LHCN-M2 (cell line): ENCODE measurements at places on chromosomes 6 and 20. TPM values are rescaled to one million over a fixed set of nuclear protein-coding genes. Genes with fewer than 3 reads are reported as not detected.

The IPCEF1 gene
- total RNA-seq, result not detected in 2 replicates

The MROH8 gene
- total RNA-seq, result 0.83 and 4.0 TPM in 2 replicates

The TDP2 gene
- total RNA-seq, result 17.4 and 22.3 TPM in 2 replicates

- no peak for DNase-seq
Measured at GRCh38 chr6:29747688-29748250, 24.5 kb downstream of the HLA-F start.

GRCh38 chr20:24769878-24770627 lies 179.0 kb upstream of the CST7 start:
- DNase-seq, result no peak

DNA sequence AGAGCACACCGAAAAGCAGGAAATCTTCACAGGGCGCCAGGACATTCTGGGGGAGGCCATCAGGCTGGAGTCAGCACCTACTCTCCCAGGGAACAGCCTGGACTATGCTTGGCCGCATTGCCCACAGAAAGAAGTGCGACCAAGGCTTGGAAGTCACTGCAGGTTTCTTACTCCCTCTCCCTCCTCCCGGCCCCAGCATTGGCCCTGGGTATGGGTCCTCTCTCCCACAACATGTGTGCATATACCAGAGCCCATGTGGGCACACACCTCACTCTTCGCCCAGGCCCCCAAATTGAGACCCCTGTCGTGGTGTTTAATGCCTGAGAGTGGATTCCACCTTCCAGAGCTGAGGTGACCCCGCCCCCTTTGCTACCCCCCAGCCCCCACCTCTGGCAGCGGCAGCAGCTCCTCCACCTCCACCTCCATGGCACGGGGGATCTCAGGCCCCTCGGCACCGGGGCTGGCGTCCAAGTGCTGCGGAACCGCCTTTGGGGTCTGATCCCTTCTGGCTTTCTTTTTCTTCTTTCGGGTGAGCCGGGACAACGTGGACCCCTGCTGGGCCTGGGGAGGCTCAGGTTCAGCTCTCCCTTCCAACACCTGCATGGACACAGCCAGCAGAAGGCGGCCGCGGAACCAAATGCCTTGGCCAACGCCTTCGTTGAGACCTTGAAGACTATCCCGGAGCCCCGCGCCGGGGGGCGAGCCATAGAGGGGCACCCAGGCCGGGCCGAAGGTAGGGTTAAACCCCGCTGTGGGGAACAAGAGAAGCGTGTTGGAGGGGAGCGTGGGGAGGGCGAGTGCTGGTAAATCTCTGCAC lies 15.2 kb upstream of the SPAG4 start:
- DNase-seq, result no peak

DNA sequence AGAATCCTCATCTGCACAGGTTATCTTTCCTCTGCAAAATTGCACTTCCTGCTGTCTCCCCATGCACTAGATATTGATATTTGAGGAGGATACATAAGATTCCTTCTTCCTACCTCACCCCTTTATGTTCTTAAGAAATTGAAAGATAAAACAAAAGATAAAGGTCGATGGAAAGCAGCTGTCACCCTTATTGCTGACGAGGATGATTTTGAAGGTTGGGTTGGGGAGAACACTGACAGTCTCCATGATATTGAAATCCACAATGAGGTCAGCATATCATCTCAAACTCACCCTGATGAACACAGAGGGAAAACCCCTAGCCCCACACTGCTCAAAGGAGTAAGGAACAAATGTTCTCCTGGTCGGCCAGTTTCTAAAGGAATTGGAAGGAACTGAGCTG lies 110.6 kb upstream of the FUT9 start:
- no peak for DNase-seq

The WFDC12 gene
- not detected in 2 replicates for total RNA-seq

The PHACTR1 gene
- total RNA-seq, result 11.0 and 12.0 TPM in 2 replicates

DNA sequence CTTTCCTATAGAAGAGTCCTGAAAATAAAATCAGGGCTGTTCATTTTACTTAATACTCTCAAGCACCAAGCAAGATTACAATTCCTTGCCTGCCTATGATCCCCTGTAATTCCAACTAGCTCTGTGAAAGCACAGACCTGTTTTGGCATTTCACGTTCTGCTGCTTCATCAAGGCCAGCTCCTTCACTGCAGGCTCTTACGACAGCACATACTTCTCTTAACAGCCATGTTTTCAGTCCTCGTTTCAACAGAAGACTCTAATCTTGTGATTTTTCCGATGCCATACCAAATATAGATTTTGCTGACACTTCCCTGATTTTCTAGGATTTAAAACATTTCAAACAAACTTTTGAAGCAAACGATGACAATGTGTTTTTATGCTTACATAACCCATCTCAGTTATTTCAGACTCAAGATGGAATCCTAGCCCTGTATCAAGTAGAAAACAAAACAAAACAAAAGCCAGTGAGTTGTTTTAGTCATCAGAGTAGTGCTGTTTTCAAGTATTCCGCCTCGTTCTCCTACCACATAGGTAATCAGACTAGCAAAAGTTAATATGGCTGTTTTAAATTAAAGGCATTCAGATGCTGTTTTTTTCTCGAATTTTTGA lies 616.5 kb upstream of the CITED2 start:
- DNase-seq, result peak; percentile 45

- DNase-seq, result no peak
Measured at GRCh38 chr6:41728073-41728936, 7.1 kb downstream of the TFEB start.

- no peak for DNase-seq
Measured at GRCh38 chr6:152135755-152136448, 328.4 kb downstream of the ESR1 start.

DNA sequence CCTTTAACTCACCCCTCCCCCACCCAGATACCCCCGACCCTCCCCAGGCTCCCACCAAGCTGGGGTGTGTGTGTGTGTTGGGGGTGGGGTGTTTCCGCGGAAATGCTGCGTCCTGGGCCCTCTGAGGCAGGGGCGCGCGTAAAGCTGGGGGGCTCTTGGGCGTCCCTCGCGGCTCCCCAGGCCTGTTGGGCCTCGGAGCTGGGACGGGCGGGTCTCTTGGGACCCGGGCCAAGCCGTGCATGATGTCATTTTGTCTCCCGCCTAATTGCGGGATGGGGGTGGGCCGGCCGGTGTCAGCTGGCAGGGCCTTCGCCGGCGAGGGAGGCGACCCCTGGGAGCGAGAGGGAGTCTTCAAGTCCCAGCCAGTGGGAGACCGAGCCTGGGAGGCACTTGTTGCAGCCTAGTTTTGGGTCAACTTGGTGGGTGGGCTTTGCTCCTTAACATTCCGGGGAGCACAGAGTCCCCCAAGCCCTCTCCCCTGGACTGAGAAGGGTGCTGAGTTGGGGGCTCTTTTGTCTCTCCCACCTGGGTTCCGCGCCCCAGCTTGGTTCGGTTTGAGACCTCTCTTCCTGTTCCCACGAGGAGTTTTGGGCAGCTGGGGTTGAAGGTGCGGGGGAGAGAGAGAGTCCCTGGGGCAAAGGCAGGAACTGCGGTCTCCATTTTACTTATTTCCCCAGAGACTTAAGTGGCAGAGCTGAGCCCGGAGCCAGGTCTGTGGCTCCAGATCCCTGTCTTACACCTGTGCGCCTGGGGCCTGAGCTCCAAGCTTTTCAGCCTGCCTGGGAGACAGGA lies 623 bp downstream of the MYBL2 start:
- no peak for DNase-seq

DNA sequence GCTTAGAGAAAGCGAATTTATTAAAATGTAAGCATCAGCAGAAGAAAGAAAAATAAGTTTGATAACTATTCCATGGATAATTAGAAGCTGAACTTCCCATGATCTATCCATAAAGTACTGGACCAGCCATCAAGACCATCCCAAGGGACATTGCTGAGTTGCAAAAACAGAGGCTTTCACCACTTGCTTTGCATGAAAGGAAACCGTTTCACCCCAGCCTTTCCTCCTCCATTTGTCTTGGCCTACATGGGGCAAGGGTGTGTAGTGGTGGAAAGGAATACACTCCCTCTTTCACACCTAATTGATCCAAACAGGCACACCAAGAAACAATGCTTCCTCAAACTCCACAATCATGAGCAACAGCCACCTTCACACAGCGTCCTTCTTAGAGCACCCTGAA lies 10.4 kb downstream of the HIVEP2 start:
- no peak for DNase-seq

The LAMA2 gene
- total RNA-seq, result 92.0 and 112 TPM in 2 replicates

The RNASET2 gene
- 15.1 and 16.2 TPM in 2 replicates for total RNA-seq

DNA sequence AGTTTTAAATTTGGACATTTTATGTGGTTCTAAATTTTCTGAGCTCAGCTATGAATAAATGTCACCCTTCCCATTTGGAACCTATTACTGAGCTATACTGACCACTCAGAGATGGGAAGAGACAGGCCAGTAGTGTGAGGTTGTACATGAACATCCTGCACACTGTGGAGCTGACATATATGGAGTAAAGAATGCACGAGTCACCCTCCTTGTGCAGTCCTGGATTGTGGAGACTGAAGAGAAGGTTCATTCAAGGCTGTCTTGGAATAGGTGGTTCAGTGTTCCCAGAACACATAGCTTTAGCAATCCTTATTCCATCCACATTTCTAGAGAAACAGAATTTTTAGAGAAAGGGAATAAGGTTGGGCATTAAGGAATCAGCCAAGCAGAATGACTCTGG lies 50.3 kb upstream of the OGFRL1 start:
- DNase-seq, result peak; percentile 48

DNA sequence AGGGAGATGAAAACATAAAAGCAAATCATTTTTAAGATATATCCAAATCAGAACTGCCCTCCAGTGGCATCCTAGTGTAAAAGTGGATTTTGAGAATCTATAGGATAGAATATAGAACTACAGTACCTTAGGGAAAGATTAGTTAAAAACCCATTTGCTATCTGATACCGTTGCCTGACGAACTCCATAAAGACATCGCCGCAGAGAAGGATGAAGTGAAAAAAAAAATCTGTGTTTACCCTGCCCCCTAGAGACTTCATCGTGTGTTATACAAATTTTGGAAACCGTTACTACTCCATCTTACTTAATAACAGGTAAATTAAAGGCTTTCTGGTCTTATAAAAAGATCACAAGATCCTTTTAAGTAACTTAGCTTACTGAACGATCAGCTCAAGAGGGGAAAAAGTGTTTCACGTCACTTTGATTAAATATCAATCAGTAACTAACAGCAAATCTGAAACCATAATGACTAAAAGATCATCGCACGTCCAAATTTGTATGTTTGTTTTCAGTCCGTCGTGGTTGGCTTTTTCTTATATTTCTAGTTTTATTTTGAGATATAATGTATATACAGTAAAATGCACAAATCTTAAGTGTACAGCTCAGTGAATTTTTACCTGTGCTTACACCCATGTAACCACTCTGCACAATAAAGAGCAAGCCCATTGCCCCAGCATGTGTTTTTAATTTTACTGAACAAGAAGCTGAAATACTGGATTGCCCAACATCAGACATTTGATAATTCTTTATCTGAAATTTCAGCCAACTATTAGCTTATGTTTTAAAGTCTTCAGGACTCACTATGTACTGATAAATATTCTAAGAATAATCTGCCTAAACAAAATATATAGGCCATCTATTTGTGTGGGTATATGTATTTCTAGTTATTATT lies 881 bp upstream of the MCM3 start:
- peak; percentile 35 for DNase-seq

The OR12D3 gene
- total RNA-seq, result not detected in 2 replicates

DNA sequence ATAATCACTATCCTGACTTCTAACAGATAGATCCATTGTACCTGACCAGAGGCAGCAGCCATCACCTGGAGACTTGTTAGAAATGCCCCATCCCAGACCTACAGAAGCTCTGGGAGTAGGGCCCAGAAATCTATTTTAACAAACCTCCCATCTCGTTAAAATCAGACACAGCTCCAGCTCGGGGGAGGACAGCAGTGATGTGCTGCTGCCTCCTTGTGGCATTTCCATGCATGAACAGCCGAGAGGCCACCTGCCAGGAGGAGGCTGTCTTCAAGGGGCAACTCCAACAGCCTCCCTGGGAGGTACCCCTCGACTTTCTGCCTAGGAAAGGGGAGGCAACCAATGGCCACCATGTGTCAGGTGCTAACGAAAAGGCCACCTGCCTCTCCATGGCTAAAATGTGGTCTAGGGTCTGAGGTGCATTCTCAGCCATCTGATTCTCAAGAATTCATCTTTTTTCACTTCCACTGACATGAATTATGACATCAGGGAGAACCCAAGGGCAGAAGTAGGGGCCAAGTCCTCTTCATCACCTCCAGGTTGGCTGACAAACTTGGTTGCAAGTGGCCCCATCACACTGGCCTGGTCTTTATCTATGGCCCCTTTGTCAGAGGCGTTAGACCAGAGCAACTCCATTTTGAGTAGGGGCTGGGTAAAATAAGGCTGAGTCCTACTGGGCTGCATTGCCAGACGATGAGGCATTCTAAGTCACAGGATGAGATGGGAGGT lies 12.2 kb upstream of the KCNK15 start:
- DNase-seq, result peak; percentile 58

DNA sequence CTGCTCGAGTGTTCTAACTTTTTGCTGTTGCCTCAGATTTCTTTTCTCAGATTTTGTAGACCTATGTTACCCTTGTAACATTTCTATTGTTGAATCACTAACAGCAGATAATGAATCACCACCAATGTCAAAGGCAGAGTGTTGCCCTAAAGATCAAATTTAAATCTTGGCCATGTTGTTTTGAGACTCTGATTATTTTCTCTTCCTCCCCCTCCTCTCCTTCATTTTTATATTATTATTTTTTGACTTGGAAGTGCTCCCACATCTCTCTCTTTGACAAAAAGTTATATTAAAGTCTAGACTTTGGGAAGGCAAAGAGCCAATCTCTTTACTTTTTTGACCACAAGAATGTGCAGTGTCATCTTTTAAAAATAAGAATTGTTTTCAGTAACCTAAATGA lies 422.7 kb downstream of the NKAIN2 start:
- DNase-seq, result peak; percentile 83

The NRSN1 gene
- not detected in 2 replicates for total RNA-seq

The FBXL4 gene
- 12.6 and 14.8 TPM in 2 replicates for total RNA-seq

- no peak for DNase-seq
Measured at GRCh38 chr6:129790785-129791184, 70.3 kb downstream of the TMEM244 start.

DNA sequence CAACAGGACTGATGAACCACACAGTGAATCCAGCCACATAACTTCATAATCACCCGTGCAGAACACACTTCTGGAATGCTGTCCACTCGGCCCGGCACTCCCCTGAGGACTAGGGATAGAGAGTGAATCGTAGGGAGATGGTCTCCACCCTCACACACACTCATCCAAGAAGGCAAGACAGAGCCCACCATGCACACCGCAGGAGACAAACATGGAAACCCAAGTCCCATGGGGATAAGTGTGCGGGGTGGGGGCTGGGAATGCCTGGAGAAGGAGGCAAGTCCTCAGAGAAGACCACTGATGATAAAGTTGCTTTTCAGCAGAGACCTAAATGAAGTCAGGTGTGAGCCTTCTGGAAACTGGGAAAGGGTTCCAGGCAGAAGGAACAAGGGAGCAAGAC lies 399.2 kb upstream of the AGPAT4 start:
- DNase-seq, result no peak

The DEFB110 gene
- not detected in 2 replicates for total RNA-seq

GRCh38 chr20:49915380-49916145 lies at the start of gene SPATA2:
SPATA2 (minus strand) TSS chr20:49915529; CDS start chr20:49908490, 7,039 bp downstream.
- DNase-seq, result peak; percentile 91

GRCh38 chr6:154800338-154800737 lies 67.1 kb downstream of the SCAF8 start:
- no peak for DNase-seq
